Adrenal gland (tissue), 19 donors: ENCODE measurements at places on chromosomes 7 and 10. TPM values are rescaled to one million over a fixed set of nuclear protein-coding genes. Genes with fewer than 3 reads are reported as not detected.

IFIT1B gene
- polyA plus RNA-seq, result not detected

SAMD8 gene
- 27.8 TPM for polyA plus RNA-seq

ASZ1 gene
- not detected for polyA plus RNA-seq

LIPM gene
- polyA plus RNA-seq, result not detected

ELN gene
- polyA plus RNA-seq, result 107 TPM
